ENCODE measurements at places on chromosomes 2 and 18.

GRCh38 chr2:200054681-200055468 lies 99.5 kb downstream of the MAIP1 start:
- no peak for DNase-seq

DNA sequence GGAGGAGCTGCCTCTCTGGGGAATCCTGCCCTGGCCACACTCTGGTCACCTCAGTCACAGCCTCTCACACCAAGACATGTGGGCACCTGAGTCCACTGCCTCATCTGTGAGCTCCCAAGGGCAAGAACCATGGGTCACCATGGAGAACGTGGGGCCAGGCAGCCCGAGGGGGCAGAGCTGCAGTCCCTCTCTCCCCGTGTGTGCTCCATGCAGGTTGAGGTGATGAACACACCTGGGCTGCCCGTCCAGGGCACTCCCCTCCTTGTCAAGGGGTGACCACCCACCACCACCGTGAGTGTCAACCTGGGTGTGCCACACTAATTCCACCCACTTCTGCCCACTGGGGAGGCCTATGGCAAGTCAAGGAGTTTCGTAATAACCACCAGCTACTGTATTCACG lies 159.6 kb upstream of the RAB6C start:
- no peak for DNase-seq

DNA sequence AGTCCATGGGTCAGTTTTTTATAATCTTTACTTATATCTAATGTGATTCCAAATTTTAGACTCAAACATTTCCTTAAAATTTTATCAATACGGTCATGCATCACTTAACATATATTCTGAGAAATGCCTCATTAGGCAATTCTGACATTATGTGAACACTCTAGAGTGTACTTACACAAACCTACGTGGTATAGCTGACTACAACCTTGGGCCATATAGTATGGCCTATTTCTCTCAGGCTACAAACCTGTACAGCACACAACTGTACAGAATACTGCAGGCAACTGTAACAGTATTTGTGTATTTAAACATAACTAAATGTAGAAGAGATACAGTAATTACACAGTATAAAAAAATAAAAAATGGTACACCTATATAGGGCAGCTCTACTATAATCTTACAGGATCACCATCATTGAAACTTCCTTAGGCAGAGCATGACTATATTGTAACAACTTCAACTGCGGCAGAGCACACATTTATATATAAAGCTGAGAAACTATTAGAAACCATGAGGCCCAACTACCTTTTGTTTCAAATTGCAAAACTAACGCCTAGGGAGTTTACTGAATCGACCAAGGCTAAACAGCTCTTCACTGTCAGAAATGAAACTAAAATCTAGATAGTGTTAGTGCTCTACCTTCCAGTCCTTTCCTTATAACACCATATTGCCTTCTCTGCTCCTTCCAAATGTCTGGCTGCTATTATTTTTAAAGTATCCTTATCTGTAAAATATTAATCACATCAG lies 6.9 kb downstream of the YES1 start:
- no peak for DNase-seq

DNA sequence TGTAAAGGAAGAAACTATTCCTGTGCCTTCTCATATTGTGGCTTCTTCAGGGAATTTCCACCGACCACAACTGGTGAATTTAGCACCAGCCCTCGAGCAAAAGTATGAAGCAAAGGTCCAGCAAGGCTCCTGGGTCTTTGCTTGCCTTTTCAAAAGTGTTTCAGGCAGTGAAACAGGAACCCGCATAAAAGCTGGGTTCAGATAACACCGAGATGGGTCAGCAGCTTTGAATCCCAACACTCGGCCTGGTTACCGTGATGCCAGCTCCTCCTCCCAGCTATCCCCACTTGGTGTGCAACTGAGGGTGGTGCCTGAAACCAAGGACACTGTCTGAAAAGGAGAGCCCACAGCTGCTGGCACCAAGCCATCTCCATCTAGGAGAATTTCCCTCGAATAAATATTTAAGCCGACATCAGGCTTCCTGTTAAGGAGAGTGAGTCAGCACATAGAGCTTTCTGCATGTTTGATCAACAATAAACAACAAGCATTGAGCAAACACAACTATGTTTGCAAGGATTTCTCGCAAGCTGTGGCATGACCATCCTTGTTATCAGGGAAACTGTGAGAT lies 69.5 kb downstream of the ANTXR1 start:
- DNase-seq, result no peak

DNA sequence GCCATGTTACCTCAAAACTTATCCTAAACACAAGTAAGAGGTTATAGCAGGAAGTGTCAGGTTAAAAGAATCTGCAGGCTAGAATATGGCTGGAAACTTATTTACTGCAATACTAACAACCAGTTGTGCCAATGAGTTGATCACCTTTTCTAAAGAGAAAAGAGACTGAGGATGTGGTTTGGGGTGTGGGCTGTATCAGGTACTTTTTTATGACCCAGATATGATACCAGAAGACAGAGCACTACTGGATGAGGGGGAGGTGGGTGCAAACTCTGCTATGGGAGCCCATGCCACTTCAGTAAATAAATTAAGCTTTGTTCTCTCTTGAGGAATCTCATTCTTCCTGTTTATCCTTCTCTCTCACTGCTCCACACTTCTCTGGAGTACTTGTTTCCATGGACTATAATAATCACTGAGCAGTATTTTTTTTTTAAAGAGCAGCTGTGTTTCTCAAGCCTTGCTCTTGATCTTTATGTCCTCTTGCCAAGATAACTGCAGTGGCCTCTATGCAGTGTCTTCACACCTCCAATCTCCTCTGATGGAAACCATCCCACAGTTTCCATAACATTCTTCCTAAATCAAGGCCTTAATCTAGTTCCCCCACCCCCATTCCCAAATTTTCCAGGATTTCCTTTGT lies 51.2 kb upstream of the NOSTRIN start:
- no peak for DNase-seq

DNA sequence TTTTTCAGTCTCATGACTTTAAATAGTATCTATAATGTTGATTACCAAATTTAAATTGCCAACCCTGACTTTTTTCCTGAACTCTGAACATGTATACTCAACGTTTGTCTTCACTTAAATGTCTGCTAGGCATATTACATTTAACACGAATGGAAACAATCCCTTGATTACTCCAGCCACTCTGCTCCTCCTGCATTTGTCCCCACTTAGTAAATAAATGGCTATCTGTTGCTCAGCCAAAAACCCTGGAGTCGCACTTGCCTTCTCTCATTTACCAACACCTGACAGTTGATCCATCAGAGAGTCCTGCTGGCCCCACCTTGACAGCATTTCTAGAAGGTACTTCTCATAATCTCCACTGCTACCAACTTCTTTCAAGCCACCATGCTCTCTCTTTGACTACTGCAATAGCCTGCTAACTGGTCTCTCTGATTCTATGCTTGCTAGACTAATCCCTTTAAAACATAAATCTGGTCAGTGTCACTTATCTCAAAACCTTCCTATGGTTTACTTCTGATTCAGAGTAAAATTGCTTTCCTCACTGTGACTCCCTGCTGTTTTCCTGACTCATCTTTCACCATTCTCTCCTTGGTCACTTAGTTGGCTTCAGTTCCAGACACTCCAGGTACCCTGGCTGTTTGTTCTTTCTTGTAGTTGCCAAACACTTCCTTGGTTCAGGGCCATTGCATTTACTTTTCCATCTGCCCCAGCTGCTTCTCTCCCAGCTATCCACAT lies 31.9 kb downstream of the SPAG16 start:
- no peak for DNase-seq

DNA sequence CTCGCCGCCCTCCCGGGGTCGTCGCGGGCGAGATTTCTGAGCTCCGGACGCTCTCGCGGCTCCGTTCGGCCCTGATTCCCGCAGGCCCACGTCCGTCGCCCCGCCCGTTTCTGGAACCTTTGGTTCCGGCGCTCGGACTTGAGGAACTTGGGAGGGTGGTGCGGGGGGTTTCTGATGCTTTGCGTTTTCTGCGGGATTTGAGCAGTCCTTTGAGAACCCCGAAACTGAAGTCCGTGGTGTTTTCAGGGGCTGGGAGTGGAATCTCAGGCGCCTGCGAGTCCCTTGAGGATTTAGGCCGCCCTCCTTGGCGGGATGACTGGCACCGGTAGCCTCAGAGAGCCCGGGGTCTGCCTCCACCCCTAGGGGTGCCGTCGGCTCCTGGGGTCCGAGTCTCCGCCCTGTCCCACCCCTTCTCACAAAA lies 336 bp downstream of the THNSL2 start:
- no peak for DNase-seq

DNA sequence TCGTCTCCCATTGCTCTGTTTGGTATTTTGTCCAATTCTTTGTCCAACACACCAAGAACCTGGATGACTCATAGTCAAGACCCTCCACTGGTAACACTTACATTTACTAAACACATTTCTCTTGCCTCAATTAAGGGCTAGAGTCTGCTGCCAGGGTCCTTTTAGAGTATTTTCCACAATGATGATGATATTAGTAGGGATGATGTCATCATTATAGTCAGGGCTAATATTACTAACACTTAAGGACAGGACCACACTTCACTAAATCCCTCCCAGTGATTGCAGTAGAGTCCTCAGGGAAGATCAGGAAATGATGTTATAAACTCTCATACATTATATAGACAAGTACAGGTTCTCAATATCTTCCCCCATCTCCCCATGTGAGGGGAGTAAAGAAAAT lies 13.6 kb upstream of the SS18 start:
- no peak for DNase-seq

DNA sequence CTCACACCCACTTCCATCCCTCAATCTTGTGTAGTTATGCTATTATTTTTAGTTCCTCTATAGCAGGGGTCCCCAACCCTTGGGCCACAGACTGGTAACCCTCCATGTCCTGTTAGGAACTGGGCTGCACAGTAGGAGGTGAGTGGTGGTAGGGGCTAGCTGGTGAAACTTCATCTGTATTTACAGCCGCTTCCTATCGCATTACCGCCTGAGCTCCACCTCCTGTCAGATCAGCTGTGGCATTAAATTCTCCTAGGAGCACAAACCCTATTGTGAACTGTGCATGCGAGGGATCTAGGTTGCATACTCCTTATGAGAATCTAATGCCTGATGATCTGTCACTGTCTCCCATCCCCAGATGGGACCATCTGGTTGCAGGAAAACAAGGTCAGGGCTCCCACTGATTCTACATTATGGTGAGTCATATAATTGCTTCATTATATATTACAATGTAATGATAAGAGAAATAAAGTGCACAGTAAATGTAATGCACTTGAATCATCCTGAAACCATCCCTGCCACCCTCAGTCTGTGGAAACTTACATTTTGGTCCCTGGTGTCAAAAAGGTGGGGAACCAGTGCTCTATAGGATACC lies 1.6 kb upstream of the RAB11FIP5 start:
- no peak for DNase-seq

GRCh38 chr2:67828066-67828465 lies 234.7 kb downstream of the C1D start:
- DNase-seq, result no peak

DNA sequence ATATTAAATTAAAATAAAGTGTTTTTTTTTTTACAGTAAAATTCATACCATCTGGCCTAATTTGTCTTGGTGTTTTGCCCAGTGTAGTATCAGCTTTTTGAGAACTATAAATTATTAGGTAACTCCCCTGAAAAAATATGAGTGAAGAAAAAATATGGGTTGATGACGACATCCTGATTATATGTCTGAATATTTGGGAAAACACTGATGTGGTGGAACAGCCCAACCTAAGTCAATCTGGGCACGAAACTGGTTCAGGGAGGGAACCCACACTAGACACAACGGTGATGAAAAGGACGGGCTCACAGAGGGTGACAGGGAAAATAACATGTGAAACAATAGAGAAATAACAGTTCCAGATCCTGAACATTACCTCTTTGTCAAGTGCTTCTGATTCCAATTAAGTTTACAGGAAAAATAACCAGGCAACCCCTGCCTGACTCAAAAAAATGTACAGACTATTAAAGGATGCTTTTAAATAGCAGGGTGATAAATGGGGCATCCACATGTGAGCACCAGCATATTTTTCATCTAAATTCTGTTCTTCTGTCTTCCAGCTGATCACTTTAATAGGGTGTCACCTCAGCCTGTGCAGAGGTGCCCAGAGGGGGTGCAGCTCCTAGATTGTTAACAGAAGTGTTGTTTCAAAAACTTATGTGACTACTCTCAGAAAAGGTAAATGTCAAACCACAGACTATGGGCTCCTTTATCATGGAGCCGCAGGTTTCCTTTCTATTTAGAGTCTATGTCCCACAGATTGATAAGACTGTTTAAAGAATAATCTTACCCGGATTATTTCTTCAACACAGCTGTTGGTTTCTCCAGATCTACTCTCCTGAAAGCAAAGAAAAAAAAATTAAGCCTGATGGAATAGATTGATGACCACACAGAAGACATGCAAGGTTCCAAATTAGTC lies 305.4 kb downstream of the AFF3 start:
- DNase-seq, result no peak

- no peak for DNase-seq
These were observed 871 bp upstream of the ALS2 start for GRCh38 chr2:201781557-201782051.

DNA sequence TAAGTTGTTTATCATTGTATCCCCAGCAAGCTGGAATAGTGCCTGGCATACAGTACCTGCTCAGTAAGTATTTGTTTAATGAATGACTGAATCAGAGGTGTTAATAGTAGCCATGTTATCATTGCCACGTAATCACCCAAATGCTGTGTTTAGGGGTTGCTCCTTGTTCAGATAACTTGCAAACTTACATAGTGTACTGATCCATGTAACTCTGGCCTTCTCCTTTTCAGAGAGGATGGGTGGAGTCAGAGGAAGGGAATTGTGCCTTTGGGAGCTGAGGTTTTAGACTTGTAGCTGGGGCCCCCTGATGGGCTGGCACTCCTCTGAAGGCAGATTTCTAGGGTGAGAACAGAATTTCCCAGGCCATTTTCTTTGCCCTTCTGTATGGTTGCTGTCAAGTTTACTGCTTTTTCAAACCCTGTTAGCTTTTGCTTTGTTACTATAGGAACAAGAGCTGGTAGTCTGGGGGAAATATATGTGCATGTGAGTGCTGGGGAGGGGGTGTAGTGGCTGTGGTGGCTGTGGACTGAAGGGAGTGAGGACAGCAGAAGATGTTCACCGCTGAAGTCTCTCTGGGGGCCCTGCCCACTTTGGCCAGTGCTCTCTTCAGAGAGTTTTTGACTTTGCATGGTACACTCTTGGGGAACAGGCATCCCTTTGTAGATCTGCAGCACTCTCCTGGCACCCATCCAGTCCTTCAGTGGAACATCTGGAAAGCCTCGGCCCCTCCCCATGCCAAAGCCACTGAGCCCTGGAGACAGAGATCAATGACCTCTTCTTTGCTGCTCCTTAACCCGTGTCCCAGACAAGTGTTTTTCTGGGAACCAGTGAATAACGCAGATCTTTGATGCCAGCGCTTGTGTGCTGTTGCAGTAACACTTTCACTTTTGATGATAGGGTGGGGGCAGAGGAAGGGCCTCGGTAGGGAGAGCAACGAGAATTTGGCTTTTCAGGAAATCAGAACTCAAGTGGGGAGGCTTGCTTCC lies 209.0 kb downstream of the PRKCE start:
- DNase-seq, result no peak

DNA sequence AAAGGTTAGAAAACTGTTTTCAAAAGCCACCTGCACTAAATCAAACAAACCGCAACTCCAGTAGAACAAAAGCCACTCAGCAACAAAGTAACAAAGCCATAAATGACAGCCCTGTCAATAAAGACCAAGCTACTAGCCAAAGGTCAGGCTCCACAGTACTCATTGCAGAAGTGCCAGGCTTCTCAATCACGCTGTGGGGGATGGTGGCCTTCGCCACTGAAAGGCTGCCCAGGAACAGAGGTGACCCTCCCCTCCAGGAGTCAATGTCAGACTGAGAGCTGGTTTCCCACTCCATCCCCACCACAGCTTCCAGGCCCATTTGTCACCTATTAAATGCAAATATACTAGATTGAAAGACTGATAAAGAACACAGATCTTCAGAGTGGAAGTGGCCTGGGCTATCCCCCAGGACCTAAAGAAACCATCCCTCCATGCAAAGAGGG lies 5.9 kb downstream of the ATP8B1 start:
- no peak for DNase-seq
